ENCODE measurements at places on chromosomes 2 and 18.

GRCh38 chr2:112027767-112028166 is 27.3 kb upstream of the TMEM87B start:
- DNase-seq: no peak

DNA sequence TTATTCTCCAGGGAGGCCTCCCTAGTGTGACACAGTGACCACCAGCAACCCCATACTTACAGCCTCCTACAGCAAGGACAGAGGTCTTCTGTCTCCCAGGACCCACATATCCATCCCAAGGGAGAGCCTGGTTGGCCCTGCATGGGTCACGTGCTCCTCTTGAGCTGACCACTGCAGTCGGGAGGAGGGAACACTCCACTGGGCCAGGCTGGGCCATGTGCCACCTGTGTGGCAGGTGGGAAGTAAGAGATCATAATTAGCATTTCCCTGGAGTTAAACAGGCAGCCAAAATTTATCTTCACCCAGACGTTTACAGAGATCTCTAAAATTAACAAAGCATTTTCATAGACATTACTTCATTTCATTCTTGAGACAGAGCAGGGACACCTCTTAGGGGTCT is 33.4 kb upstream of the MLPH start:
- DNase-seq: no peak

GRCh38 chr2:223005496-223005895 is 46.5 kb upstream of the KCNE4 start:
- no peak for DNase-seq

GRCh38 chr2:175864137-175864850 is 137.8 kb downstream of the LNPK start:
- no peak for DNase-seq

- no peak for DNase-seq
Measured at GRCh38 chr2:113896791-113897190, 6.9 kb downstream of the ACTR3 start.

GRCh38 chr18:78496079-78496478 is 483.5 kb upstream of the SALL3 start:
- DNase-seq: no peak

DNA sequence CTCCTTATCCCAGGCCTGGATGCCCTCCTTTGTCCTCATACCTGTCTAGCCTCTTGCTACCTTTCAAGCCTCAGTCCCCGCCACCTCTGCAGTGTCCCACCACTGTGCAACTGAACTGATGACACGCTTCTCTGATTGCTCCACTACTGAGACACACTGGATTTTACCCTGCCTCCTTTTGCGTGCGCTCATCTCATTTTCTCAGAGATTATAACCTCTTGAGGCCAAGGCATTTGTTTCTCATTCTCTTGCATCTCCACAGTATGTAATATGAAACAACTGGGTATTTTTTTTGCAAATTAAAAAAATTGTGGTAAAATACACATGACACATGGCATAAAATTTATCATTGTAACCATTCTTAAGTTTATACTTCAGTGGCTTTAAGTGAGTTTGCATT is 95.4 kb downstream of the PRKCE start:
- no peak for DNase-seq

GRCh38 chr2:45173513-45173912 is 164.3 kb upstream of the SIX2 start:
- DNase-seq: peak; percentile 63

Data from LoVo (cell line).